ENCODE measurements at places on chromosomes 11 and 22. TPM values are rescaled to one million over a fixed set of nuclear protein-coding genes. Genes with fewer than 3 reads are reported as not detected.

DNA sequence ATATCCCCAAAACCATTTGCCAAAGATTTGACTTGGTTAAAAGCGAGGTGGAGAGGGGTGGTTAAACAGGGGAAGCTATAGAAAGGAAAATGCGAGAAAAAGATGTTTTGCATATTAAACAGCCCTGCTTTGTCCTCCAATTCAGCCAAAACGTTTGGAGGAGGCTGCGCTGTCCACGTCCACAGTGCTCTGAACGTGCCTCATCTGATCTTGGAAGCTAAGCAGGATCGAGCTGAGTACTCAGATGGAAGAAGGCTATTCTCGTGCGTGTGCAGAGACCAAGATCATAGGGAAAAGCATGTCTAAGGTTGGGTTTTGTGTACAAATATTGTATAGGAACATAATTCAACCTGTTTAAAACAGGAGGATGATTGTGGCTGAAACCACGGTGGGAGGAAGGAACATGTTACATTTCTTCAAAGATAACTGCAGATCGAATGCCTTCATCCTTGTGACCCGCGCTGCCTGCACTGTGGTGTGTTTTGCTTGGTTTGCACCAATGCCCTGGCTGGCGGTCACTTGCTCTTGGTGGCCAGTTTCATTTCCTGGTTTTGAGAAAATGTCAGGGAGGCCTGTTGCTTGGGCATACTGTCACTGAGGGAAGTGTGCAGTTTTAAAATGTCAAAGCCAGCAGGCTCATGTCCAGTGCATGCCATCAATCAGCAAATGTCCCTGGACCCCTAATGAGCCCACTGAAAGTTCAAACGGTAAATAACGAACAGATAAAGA, 40.4 kb downstream of the FLI1 start:
- DNase-seq: no peak

DNA sequence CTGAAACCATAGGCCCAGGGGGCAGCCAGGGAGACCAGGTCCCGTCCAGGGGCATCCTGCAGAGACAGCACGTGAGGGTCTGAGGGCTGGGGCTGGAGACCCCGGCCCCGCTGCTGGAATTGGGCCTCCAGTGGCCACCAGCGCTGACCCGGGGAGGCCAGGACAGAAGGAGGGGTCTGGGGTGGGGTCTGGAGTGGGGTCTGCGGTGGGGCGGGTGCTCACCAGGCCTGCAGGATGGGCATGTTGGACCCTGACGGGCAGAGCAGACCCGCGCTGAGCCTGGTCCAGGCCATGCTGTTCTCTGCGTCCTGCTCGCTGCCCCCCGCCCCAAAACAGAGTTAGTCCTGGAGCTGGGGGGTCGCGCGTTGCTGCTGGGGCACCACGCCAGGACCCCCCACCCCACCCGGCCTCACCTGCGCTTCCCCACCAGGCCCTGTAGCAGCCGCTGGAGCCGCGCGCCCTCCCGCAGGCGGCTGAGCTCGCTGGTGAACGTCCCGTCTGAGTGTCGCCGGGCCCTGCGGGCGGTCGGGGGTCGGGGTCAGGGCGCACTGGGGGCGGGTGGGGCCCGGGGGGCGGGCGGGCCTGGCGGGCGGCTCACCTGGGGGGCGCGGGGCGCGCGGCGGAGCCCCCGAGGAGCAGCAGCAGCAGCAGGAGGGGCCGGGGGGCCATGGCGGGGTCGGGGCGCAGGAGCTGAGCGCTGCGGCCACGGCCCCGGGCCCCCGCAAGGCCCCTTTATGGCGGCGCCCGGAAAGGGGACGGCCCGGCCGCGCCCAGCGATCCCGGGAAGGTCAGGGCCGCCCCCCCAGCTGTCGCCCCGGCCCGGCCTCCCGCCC, at the start of gene SCT:
TSS of gene SCT (minus strand) at position 707 of the 833 bp plus-strand sequence. CDS start at position 669, 38 bp downstream.
- DNase-seq: no peak

DNA sequence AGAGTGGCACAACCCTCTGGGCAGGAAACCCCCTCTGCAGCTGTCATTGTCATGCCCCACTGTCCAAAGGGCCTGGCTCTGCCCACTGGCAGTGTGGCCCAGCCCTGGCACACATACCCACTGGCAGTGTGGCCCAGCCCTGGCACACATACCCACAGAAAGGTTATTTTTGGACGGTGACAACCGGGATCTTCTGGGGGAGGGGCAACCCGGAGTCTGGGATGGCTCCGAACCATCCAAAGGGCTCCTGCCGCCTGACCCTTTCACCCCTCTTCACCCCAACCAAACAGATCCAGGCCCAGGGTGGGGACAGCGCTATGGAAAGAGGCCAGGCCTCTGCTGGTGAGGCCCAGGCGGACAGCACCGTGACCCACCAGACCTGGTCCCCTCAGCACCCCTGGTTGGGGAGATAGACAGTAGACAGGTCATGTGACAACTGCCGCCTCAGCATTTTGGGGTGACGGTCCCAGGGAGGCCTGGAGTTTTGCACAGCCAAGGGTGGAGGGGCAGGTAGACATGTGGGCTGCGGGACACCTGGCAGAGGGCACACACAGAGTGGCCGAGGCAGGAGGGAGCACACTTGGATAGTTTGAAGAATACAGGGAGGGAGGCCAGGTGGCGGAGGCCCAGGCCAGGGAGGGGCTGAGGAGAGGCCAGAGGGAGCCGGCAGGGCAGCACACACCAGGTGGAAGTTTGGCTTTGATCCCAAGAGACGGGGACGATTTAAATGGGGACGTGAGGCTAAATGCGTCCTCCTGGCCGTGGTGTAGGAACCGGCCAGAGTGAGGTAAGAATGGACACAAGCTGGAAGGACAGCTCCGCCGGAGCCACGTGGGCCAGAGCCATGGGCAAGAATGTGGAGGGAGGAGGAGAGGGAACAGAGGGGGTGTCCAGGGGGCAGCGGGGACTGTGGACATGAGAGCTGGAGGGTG, 2.9 kb downstream of the MAPK12 start:
- no peak for DNase-seq

Gene CD3E
- 0.54 TPM for polyA plus RNA-seq

GRCh38 chr11:107951155-107951554, 22.9 kb downstream of the RAB39A start:
- DNase-seq: no peak

Gene KMT5B
- polyA plus RNA-seq: 43.3 TPM

Gene MYBPC3
- polyA plus RNA-seq: 0.75 TPM

DNA sequence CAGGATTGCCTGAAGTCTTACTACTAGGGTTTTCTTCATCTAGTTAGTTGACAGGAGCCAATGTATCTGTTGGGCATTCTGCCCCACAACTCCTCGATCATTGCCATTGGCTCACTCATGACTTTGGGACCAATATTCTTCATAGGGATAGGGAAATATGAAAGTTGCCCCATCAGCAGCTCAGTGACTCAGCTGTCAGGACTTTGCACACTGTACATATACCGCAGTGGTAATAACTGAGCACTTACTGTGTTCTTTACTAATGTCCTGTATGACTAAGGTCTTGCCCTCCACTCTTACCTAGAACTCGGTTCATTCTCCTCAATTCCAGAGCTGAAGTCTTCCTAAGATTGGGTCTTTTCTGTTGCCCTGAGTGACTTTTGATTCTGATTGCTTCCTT, 46.8 kb upstream of the PGR start:
- no peak for DNase-seq

GRCh38 chr11:12552692-12553091, 121.5 kb upstream of the TEAD1 start:
- DNase-seq: peak; percentile 71

DNA sequence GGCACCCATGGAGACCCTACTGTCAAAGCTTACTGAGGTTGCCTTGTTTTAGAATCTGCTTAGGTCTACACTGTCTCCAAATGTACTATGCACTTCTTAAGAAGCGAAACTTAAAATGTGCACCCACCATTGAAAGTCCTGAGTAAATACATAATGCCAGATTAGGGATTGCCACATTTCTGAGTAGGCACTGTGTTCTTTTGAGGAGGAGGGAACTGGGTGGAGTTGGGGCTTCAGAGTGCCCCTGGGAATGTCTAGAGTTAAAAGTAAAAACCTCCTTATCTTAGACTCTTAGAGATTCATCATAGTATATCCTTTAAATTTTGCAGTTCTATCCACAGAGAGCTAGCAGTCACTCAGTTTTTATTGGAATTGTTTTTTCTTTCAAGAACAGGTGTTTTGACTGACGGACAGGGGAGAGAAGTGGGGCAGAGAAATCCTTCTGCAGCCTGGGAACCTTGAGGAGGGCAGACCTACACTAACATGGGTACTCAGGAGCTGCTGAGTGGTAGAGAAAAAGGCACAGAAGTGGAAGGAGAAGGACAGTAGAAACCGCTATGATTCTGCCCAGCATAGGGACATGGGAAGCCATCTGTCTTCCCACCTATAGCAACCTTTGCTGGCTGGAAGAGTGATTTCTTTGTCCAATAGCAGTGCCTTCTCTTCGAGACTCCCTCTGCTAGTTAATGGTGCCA, 33.4 kb upstream of the MICAL2 start:
- DNase-seq: no peak

Gene APOA1
- 0.80 TPM for polyA plus RNA-seq

Gene DEUP1
- not detected for polyA plus RNA-seq

GRCh38 chr22:41382610-41383009, 868 bp downstream of the TEF start:
- no peak for DNase-seq

Gene C11orf97
- polyA plus RNA-seq: not detected

Gene HSPB2
- polyA plus RNA-seq: 93.3 TPM

GRCh38 chr11:131666617-131667016, 296.2 kb downstream of the NTM start:
- DNase-seq: no peak

DNA sequence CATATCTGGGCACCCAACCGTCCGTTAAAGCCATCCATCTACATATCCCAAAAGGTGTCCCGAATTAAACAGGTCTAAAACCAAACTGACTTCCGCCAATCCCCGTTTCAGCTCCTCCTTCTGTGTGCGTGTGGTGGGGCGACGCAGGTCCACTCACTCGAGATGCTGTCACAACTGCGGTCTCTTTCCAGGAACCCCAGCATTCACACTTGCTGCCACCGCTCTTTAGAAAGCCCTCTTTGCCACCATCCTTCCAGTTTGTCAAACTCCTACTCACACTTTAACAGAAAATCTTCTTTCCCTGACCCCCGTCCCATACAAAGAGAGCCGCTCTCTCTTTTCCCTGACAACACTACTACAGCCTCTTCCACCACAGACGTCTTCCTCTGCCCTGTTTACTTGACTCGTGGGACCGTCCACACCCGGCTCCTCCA, 467 bp downstream of the ESS2 start:
- DNase-seq: no peak

GRCh38 chr22:32809786-32810554, 8.5 kb downstream of the TIMP3 start:
- DNase-seq: no peak

Gene SLC22A12
- not detected for polyA plus RNA-seq

DNA sequence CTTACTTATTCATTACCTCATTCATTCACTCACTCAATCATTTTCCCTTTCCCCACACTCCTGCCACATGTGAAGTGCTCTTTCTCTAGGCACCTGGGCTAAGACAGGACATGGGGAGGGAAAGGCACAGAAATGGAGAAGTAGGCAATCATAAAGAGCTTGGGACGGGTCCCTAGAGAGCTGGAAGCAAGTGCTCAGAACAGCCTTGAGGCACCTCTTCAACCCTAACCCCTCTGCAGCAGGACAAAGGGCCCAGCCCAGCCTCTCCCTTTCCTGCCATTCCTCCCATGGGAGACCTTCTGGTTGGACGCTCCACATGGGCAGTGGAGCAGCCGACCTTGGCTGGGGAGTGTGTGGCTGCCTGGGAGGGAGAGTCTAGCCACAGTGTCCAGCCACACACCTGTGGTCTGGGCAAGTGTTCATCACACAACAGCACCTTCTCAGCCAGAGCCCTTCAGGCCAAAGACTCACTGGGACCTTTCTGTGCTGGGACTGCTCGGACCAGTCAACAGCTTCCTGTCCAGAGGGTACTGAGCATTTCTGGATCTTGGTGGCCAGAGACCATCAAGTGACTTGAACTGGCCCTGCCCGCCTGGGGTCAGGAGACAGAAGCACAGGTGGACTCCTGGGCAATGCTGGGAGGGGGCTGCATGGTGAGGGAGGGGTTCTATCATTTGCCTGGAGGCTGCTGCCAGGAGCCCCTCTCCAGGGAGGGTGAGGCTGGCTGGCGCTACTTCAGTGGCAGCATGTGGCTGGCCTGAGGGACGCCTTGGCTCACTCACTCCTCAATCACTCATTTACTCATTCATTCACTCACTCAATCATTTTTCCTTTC, 1.0 kb upstream of the MUC5AC start:
- no peak for DNase-seq

DNA sequence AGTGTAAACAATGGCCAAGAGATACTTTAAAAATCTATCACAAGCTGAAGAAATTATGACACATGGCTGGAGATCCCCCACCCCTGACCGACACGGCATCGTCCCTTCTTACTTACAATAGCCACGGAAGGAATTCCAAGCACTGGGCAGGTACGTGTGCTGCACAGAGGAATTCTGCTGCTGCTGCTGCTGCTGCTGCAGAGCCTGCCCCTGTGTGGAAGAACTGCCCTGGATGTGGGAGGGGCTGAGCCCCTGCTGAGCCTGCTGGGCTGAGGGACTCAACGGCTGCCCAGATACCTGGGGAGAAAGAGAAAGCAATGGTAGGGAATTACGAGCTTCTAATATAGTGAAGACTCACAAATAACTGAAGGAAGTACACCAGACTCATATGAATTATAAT, 15.0 kb upstream of the NFRKB start:
- DNase-seq: no peak

GRCh38 chr22:22748297-22748743, 103.9 kb downstream of the GGTLC2 start:
- no peak for DNase-seq

- no peak for DNase-seq
These were observed 55.7 kb downstream of the MYO18B start for GRCh38 chr22:25797498-25798290.

DNA sequence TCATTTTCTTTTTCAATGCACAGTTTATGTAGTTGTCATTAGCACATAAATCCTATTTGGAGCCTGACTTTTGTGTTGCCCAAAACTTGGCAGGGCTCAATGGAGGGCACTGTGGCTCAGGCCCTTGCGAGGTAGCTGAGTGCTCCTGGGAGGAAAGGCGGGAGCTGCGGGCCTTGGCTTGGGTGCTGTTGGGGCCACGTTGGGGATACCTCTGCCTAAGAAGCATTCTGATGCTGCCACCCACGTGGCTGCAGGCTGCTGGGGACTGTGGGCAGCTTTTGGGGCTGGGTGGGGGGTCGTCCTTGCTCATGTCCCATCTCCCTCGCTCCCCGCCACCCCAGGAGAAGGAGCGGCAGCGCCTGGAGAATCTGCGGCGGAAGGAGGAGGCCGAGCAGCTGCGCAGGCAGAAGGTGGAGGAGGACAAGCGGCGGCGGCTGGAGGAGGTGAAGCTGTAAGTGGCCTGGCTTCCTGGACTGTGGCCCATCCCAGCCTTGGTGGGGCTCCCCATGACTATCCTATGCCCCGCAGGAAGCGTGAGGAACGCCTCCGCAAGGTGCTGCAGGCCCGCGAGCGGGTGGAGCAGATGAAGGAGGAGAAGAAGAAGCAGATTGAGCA, 20.9 kb downstream of the INCENP start:
- DNase-seq: no peak

DNA sequence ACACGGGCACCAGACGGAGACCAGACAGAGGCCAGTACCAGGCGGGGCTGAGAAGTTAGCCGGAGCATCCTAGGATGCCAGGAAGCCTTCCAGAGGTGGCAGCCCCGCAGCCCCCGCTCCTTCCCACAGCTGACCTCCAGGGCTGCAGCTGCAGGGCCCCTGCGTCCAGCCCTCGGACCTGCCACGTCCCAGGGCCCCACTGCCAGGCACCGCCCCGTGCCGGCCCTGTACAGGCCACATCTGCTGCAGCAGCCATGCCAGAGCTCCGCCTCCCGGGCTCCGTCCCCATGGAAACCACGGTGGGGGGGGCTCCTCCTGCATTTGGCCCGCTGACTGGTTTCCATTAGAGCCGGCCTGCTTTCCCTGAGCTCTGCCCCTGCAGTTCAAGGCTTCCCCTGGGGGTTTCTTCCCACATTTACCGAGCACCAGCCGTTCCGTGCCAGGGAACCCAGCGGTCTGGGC, 62.5 kb upstream of the PPARA start:
- DNase-seq: peak; percentile 81

Measured in forelimb muscle (tissue), 1 donor.